ENCODE measurements at places on chromosomes 4 and X. TPM values are rescaled to one million over a fixed set of nuclear protein-coding genes. Genes with fewer than 3 reads are reported as not detected.

The ZDHHC15 gene
- total RNA-seq, result 13.6 TPM

The HTN1 gene
- total RNA-seq, result not detected

DNA sequence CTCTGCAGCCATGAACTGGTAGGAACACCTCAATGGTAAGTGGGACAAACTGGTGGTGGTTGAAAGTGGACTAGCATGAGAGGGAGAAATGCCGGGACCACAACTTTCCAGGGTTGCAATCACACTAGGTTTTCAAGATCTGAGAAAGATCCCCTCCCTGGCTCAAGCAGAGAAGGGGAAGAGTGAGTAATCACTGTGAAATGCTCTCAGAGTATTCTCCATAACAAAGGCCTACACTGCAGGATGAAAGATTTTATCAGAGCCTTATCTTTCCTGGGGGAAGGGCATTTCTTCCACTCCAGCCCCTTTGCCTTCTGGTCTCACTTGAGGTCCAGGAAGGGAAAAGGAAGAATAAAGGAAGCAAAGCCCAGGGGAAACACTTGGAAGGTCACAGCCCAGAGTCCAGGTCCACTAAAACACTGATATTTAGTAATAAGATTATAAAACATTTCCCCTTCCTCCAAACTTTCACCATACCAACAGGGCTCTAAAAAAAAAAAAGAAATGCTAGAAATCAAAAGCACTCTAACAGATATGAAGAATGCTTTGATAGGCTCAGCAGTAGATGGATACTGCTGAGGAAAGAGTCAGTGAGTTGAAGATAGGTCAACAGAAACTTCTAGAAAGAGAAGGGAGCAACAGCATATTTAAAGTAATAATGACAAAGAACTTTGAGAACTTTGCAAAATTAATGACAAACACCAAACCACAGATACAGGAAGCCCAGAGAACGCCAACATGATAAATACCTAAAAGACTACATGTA is 95.9 kb downstream of the WDFY3 start:
- DNase-seq, result no peak

GRCh38 chrX:100704581-100705203 is 27.2 kb downstream of the SYTL4 start:
- no peak for DNase-seq
